Stimulated activated CD4-positive, alpha-beta T cell treated with anti-CD3 and anti-CD28 coated beads, Interleukin-1b, Interleukin-23, amount 100 ng/mL, for 48 hours (primary cell): ENCODE measurements at places on chromosomes 3 and 15.
A peak's percentile ranks its signal among the peaks of the same experiment; 100 is the strongest.

DNA sequence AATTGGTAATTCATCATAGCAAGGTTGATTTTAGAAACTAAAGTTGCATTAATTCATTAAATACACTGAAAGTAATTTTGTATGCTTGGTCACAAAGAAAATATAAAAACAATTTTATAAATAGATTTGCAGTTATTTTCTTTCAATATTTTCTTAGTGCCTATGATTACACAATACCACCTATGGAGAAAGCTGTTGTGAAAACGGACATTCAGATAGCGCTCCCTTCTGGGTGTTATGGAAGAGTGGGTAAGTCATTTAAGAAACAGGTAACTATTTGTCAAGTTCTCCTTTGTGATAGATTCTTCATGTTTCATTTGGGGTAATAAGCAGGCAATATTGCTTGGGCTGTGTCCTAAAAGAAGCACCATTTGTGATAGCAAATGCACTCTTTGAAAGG lies 3.0 kb downstream of the DUT start:
- DNase-seq: no peak

GRCh38 chr3:14300721-14301399 lies 101.5 kb upstream of the SLC6A6 start:
- DNase-seq: no peak

GRCh38 chr15:87487484-87487883 lies 769.1 kb downstream of the NTRK3 start:
- DNase-seq: no peak

GRCh38 chr15:91491101-91491950 lies 362.2 kb upstream of the SLCO3A1 start:
- DNase-seq: no peak

DNA sequence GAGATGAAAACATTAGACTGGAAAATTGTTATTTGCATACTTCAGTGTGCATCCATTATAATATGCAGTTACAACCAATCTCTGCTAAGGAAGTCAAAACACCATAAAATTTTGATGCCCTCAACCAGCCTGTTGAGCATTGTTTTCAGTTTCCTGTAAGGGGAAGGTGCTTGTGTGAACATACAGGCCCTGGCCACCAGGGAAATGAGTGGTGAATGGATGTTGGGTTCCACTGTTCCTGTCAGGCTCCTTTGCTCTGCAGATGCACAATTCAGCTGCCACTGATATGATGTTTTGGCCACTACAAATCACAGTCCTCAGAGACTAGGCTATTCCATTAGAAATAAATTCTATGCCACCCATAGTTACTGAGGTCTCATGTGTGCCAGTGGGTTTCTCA lies 184.6 kb downstream of the SYNPR start:
- DNase-seq: no peak

- no peak for DNase-seq
Measured at GRCh38 chr3:33250712-33251111, 26.5 kb upstream of the FBXL2 start.

DNA sequence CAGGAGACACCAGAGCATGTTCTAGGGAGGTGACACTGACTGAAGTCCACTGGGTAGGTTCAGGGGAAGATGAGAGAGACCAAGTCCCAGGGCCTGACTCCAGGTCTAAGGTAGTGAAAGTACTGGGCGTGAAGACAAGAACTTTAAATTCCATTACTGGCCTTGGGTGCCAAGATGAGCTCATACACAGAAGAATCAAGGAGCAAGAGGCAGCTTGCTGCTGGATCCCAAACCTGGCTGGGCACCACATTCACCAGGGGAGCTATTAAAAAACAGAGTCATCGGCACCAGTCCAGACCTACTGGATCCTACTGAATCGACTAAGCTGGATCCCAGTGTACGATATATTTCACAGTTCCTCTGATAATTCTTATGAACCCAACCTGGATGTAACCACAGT lies 42.1 kb upstream of the ATG7 start:
- DNase-seq: no peak

DNA sequence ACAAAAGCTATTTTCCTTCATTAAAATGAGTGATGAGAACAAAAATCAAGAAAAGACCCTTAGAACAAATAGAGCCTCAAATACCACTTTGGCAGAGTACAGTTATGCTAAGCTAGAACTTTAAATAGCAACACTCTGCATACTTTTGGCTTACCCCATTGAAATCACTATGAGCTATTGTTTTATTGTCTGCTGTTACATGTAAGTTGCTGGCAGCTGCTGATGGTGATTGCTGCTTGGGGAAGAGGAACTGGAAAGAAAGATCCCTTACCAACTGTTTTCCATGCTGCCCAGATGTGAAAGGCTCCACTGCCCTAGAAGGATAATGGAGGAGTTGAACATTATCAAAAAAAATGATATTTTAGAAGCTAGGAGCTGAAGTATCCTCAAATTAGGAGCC lies 135.4 kb downstream of the SYNPR start:
- DNase-seq: no peak

- no peak for DNase-seq
Measured at GRCh38 chr15:101246391-101246790, 5.5 kb downstream of the CHSY1 start.

DNA sequence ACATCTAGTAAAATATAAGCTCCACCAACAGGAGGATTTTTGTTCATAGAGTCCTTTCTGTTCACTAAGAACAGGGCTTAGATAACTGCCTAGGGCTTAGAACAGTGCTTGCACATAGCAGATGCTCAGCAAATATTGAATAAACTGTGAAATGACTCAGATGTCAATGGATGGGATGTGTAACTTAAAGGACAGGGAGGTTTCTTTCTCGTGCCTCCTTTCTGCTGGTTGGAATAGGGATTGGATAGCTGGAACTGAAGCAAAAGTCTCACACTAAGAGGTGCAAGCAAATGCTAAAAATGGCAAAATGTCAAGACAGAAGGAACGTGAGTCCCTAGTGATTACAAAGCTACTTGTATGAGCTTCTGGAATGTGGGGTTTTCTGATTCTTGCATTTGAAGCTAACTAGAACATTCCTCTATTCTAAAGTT lies 392.8 kb upstream of the WNT5A start:
- DNase-seq: no peak

GRCh38 chr3:134126153-134126552 lies 96.4 kb upstream of the SLCO2A1 start:
- no peak for DNase-seq

- DNase-seq: no peak
Measured at GRCh38 chr3:114452937-114453336, 159.1 kb downstream of the TIGIT start.

DNA sequence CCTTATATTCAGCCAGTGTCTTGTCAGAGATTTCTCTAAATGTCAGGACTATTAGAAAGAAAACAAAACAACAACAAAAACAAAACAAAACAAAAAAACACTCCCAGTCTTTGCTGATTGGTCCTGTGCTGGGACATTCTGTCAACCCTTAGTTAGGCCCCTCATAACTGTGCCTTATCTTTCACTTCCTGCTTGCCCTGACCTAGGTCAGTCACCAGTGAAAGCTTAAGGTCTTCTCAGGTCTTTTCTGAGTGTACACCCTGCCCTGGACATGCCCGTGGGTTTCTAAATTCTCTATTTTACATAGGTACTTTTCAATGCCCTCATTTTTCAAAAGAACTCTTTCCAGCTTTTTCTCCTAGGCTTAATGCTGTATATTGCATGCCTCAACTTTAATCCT lies 454.1 kb downstream of the GRM7 start:
- no peak for DNase-seq

- DNase-seq: no peak
Measured at GRCh38 chr3:47337656-47338055, 43.2 kb upstream of the PTPN23 start.

DNA sequence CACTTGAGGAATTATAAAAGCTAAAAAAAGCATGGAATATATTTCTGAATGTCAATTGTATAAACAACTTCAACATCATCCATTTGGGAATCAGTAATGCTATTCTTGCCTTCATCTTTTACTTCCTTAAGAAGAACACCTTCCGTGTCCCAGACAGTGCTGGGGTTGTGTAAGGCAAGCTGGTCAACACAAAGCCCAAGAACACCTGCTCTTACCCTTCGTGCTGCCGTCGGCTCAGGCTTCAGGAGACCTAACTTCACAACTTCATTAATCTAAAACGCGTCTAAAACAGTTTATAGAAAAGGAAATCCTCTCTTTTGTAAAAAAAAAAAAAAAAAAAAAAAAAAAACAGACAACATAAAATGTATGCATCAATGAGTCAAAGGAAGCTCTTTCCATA lies 81.3 kb downstream of the ABI3BP start:
- DNase-seq: no peak

DNA sequence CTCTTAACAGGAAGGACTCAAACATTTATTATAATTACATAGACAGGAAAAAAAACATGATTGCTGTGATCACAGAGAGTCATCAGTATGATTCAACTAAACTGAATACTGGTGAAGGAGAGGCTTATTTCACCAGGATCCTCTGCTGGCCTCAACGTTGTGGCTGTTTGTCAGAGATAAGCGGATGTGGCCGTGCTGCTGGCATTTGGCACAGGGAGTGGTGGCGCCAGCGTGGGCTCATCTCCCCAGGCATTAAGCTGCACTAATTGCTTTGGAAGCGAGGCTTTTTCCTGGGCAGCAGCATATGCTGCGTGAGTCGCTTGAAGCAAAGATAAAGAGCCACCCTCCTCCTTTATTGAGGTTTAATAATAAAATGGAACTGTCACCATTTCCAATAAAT lies 306.7 kb downstream of the LRTM1 start:
- DNase-seq: no peak

- no peak for DNase-seq
Measured at GRCh38 chr15:99333413-99333812, 82.1 kb downstream of the LRRC28 start.

DNA sequence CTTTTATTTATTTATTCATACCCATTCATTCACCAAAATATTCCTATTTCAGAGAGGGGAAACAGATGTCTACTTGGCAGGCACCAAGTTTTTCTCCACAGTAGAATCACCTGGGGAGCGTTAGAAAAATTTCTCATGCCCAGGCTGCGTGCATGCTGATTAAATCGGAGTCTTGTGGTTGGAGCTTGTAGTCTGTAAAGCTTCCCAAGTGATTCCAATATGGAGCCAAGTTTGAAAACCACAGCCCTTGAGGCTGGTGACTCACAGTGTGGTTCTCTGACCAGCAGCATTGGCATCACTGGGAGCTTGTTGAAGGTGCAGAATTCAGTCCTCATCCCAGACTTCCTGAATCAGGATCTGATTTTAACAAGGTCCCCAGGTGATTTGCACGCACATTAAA lies 49.7 kb downstream of the PDHB start:
- no peak for DNase-seq

- no peak for DNase-seq
Measured at GRCh38 chr15:86028961-86029360, 50.7 kb upstream of the AGBL1 start.

DNA sequence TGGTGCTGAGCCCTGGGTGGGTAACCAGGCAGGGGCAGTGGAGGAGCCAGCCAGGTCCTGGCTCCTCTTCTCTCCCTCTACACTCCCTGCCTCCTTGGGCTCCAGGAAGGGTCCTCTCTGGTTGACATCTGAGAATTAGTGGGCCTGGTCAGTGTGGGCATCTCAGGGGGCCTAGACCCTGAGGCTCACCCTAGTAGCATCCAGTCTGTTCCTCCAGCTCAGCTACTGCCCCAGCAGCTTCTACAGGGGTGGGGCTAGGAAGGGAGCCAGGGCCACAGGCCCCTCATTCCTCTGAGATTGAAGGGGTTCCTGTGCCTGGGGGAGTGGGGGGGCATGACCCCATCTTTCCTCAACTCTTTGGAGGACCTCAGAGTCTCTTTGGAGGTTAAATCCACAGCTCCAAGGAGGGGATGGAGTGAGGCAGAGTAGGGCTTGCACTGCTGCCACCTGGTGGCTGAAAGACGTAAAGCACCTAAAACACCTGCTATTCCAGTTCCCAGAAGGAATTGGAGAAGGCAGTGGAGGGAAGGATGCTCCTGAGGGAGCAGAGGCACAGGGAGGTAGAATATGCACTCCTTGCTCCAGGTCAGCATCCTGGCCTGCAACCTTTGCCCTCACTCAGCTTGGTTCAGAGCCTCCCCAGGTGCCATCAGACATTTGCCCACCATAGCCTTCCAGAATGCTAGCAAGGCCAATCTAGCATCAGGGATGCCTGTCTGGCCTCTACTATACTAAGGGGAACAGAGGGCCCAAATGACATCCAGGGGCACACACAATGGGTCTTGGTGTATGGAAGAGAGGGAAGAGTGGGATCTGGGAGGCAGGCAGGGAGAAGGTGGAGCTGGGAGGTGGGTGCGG lies 25.1 kb downstream of the C3orf18 start:
- peak; percentile 48 for DNase-seq

- DNase-seq: no peak
Measured at GRCh38 chr3:124107104-124107890, 115.4 kb upstream of the ROPN1 start.

DNA sequence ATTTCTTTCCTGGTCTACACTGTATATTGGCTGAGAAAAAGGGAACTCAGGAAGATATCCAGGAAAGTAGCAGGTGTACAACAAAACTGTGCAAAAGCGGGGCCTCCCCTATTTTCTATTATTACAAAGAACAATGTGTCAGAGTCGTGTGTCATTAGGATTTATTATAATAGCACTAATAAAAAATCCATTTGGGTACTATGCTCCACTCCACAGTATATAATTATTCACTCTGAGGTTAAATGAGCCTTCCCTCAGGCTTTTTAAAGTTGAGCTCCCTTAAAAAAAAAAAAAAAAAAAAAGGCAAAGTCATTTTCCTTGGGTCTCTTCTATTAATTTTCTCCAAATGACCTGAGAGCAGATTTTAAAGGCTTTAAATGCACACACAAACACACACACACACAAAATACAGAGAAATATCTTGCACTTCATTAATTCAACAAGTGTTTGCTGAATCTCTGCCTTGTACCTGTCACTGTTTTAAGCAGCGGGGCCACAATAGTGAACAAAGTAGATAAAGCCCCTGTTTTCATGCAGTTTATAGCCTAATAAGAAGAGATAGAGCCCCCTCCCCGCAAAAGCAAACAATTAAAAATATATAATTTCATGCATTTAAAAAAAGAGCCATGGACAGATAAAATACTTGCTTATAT lies 1.3 kb upstream of the DPP8 start:
- DNase-seq: no peak

DNA sequence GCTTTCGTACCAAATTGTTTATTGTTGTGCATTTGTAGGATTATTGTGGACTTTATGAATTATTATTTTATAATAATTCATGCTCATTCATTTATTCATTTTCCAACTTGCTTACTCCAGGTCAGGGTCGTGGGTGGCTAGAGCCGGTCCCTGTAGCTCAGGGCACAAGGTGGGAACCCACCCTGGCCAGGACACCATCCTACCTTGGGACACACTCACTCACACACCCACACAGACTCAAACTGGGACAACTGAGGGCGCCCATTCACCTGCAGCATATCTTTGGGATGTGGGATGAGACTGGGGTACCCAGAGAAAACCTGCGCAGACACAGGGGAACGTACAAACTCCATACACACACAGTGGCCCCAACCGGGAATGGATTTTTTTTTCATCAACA lies 40.6 kb downstream of the SSUH2 start:
- DNase-seq: no peak

- no peak for DNase-seq
Measured at GRCh38 chr3:128648940-128649663, 1.5 kb downstream of the RPN1 start.

DNA sequence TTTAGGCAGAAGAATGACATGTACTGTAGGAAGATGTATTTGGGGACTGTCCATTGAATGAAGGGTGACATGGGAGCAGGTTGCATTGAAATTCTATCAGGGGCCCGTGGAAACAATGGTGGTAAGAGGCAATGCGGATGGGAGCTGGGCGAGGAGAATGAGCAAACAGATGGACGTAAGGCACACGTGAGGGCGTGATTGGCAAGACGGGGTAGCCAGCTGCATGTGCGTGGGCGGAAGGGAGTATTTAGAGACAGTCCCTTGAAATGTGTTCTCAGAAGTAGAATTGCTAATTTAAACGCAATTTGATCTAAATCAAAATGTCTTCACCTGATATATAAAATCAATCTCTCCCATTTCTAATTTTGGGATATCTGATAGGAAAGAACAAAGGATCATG lies 62.3 kb downstream of the MEX3B start:
- DNase-seq: no peak
